NCI-H2107 (cell line): ENCODE measurements at places on chromosomes 4 and X.

DNA sequence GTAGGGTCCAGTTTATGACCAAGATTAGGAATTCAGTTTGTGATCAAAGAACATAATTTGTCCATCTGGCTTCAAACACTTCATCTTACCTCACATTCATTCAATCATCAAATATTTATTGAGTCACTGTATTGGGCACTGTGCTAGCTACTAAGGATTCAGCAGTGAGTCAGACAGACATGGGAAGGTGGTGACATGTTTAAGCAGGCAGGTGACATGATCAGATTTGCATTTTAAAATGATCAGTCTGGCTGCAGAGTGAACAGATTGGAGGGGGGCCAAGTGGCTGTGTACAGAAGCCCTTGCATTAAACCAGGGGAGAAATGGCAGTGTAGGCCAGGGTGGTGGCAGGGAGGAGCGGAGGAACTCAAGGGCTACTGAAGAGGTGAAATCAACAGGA, 25.1 kb upstream of the APLN start:
- DNase-seq: no peak

GRCh38 chrX:9482837-9483236, 18.0 kb downstream of the TBL1X start:
- no peak for DNase-seq

DNA sequence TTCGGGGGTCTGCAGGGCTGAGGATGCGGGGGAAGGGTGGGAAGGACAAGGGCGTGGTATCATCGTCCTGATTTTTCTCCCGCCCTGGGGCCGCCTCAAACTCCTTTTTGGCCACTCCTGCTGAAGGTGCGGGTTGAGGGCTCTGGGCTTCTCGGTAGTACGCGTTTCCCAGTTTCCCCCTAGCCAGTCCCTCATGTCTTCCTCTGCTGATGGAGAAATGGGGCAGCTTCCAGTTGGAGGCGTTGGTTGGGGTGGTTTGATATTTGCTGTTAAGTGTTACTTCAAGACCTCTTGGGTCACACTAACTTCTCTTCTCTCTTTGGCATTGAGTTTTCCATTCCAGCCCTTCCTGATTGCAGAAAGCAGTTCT, 482 bp downstream of the GSTCD start:
- DNase-seq: no peak

- no peak for DNase-seq
Measured at GRCh38 chrX:10965174-10965798, 145.8 kb upstream of the HCCS start.

GRCh38 chrX:15349046-15349445, 13.7 kb upstream of the PIGA start:
- DNase-seq: peak; percentile 37

DNA sequence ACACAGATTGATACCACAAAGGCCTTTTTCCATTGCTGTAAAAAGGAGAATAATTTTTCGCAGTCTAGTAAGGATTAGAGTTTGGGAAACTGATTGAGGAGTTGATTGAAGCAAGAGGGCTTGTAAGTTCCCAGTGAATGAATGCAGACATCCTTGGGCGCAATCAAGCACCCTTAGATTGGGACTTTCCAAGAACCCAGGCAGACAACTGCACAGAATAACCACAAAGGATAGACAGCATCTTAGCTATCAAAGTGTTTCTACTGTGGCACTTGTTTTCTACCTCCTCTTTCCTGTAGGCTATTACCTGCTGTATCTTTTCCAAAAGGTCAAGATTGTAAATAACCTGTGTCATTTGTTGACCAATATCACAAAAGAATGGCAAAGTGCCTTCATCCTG, 2.6 kb downstream of the COX18 start:
- DNase-seq: no peak

- DNase-seq: no peak
Measured at GRCh38 chrX:139554376-139554775, 23.8 kb downstream of the F9 start.

DNA sequence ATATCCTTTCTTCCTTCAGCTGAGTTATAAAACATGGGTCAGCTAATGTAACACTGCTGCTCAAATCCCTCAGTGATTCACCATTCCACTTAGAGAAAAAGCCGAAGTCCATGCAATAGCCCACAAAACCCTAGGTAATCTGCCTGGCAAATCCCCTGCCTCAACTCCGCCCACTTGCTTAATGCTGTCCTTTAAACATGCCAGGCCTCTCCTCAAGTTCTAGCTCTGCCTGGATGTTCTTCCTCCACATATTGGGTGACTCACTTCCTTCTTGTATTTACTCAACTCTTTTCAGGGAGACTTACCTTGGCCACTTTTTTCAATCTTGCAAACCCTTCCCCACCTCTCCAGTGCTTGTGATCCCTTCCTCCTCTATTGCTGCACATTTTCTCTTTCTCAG, 89.8 kb downstream of the EMCN start:
- no peak for DNase-seq
